ENCODE measurements at places on chromosomes 12 and 14. TPM values are rescaled to one million over a fixed set of nuclear protein-coding genes. Genes with fewer than 3 reads are reported as not detected.

The SDR9C7 gene
- not detected for total RNA-seq

The ALX1 gene
- total RNA-seq, result not detected

The FGF6 gene
- total RNA-seq, result not detected

The PIWIL1 gene
- not detected for total RNA-seq

The PTPRO gene
- total RNA-seq, result 0.74 TPM

The KCNA1 gene
- not detected for total RNA-seq

The P2RX2 gene
- total RNA-seq, result not detected

The CCDC197 gene
- total RNA-seq, result not detected

The MYF5 gene
- total RNA-seq, result not detected

The KRT83 gene
- total RNA-seq, result 14.5 TPM

The AKAP6 gene
- total RNA-seq, result 2.3 TPM

The ALDH1L2 gene
- 165 TPM for total RNA-seq

The ANAPC7 gene
- 76.3 TPM for total RNA-seq

The PHC1 gene
- total RNA-seq, result 23.0 TPM

The IQSEC3 gene
- not detected for total RNA-seq

The TAS2R50 gene
- 0.86 TPM for total RNA-seq

The CFAP251 gene
- 19.7 TPM for total RNA-seq

The FSCB gene
- not detected for total RNA-seq

The LRP1-AS gene
- not detected for total RNA-seq

The SLC16A7 gene
- 32.6 TPM for total RNA-seq

The TMTC3 gene
- total RNA-seq, result 22.2 TPM

The RASSF8 gene
- total RNA-seq, result 70.1 TPM

The LRP1 gene
- total RNA-seq, result 25.3 TPM

The SPIC gene
- not detected for total RNA-seq

The CLEC4D gene
- total RNA-seq, result not detected

The ARHGDIB gene
- 7.7 TPM for total RNA-seq

The MEG3 gene
- not detected for total RNA-seq

The CEP170B gene
- 61.8 TPM for total RNA-seq

The PLA2G1B gene
- not detected for total RNA-seq

The GPHN gene
- 26.8 TPM for total RNA-seq

The SDS gene
- total RNA-seq, result not detected

The PLEK2 gene
- total RNA-seq, result 22.4 TPM

The KRT79 gene
- not detected for total RNA-seq

The FZD10 gene
- total RNA-seq, result 0.15 TPM

The KRT75 gene
- not detected for total RNA-seq

The SRRM4 gene
- total RNA-seq, result not detected

Data from MCF 10A (cell line).